Right cardiac atrium (tissue), 5 donors: ENCODE measurements at places on chromosomes 2 and 18. TPM values are rescaled to one million over a fixed set of nuclear protein-coding genes. Genes with fewer than 3 reads are reported as not detected.

The SCYGR4 gene
- not detected for total RNA-seq

DNA sequence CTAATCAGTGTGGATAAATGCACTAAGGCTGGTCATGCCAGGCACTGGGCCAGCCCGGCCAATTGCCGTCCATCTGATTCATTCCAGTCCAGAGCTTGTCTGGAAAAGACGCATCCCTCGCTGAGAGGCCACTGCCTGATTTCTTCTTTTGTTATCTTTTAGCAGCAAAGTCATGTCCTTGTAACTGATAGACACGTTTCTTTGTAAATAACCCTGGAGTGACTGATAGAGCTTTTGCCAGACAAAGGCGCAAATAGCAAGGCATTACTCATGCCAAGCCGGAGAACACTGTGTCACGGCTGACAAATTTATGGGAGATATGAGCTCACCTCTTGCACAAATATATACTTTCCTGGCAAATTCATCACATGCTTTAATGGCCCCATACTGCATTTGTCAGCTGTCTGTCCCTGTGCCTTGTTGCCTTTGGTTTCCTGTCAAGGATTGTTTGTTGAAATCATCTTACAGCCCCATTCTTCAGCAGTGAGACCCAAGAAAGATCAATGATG lies 164.4 kb downstream of the ETAA1 start:
- peak; percentile 89 for DNase-seq

DNA sequence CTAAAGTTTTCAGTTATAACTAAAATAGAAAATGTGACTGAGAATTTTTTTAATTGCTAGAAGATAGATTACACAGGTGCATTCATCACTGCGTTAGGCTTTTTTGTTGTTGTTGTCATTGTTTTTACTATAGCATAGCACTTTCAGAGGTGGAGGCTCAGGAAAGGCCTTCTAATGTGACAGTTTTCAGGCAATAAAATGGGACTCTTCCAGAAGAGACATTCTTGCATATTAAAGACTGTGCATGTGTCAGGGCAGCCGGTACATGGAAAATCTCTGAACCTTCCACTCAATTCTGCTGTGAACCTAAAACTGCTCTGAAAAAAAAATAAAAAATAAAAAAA lies 175.2 kb downstream of the METTL4 start:
- DNase-seq = no peak

DNA sequence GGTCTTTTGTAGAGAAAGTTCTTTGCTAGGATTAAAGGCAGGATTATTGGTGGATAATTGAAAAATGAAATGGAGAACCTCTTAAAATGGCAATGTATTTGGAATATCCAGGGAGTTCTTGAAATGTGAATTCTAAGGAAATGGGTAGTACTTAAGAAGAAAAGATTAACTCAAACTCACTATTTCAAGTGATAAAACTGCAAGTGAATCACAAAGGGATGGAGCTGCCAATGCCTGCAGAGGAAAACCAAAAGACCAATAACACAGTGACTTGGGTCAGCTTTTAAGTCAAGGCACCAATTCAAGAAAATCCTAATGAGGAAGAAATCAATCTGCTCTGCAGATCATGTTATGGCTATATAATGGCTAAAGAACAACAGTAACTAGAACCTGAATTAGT lies 67.6 kb upstream of the ETAA1 start:
- no peak for DNase-seq

- no peak for DNase-seq
These were observed 10.1 kb downstream of the ARHGEF4 start for GRCh38 chr2:130846686-130847375.

GRCh38 chr2:233048569-233049193 lies 11.5 kb upstream of the INPP5D start:
- DNase-seq = no peak

DNA sequence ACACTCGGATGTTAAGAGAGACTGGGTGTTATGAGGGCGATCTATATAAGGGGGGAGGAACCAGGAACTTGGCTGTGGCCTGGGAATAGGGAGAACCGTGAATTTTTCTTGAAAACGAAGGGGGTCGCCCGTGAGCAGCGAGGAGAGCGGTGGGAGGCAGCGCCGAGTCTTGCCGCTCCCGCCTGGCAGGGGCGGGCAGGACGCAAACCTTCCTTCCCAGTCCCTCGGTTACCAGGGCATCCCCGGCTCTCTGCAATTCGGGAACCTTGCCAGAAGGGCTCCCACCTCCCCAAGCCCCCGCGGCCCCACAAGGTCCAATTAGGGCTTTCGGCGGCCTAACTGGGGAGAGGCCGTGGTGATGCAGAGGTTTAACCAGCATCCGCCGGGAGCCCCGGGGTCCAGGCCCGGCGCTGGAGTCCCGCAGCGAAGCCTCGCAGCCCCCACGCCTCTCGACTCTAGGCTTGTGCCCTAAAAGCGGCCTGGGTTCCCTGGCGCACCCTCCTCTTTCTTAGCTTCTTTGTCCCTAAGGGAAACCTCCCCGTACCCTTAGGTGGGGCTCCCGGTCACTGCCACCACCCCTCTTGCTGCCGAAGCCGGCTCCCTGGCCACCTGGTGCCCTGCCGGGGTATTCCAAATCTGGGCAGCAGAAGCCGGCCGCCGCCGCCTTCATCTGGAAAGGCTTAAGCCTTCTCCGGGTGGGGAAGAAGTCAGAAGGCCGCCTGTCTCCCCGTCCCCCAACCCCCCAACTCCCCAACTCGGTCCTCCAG lies 680 bp upstream of the FHOD3 start:
- DNase-seq = peak; percentile 74

The AOX1 gene
- total RNA-seq = 17.3 TPM

The SULT1C4 gene
- 17.0 TPM for total RNA-seq

DNA sequence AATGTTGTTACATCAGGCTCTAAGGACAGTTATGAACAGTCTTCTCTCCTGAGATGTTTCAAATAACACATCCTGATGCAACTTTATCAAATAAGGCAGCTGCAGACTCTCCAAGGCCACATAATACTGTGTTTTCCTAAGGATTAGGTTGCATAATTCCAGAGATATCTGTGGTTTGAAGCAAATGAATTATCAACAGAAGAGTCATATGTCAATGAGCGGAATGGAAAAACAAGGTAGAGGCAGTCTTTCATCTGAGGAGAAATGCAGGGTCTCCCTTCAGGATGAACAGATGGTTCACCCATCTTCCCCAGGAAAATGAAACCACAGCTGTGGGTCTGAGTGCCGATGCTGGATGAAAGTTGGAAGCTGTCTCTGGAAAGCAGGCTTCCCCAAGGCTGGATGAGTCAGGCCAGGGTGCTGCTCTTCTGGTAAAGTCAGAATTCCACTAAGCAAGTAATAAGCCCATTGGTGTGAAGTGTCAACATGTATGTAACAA lies 22.2 kb downstream of the LYG1 start:
- DNase-seq = no peak

DNA sequence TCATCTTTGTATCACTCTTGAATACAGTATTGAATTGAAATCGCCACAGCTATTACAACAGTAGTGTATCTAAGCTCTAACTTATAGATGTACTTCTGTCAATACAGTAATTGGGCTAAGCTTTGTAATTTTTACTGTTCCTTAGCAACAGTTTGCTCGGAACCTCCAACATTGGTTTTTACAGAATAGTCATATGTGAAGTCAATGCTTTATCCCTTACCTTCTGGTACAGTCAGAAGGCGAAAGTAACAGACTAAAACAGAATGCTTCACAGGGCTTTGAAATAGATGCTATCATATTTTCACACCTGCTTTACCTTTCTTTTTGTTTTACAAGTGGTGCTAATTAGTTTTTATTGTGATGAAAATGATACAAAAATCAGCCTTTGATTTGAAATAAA lies 46.9 kb upstream of the CYP20A1 start:
- DNase-seq = no peak
